ENCODE measurements at places on chromosomes 7 and 10.

GRCh38 chr10:96814264-96814663 lies 17.8 kb upstream of the LCOR start:
- no peak for DNase-seq

- DNase-seq: no peak
Measured at GRCh38 chr10:63456437-63457210, 9.2 kb downstream of the JMJD1C start.

DNA sequence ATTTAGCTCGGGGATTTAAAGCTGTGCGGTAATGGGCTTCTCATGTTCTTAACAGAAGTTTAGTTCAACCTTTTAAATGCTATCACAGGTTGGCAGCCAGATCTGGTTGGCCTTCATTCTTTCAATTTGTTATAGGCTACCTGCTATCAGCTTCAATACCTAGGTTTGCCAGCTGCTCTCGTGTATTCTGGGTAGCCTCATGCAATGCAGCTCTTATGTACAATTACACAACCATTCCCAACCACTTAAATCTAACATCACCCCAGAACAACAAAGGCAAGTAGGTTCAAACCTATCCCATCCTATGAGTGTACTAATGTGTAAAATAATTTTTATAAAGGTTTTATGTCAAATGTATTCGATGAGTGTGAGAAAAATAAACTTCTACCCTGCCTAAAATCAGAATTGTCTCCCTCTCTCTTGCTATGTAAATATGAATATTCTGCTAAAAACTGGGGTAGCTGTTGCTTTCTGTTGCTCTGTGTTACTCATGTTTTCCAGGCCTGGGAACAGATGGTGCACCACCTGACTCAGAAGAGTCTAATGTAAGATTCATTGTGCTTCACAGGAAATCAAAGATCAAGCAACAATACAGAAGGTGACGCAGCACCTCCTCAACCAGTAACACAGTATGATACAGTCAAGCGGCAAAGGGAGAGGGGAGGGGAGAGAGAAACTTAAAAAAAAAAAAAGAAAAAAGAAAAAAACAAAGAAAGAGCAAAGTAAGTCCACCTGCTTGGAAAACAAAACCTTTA lies 188.6 kb downstream of the ETV1 start:
- DNase-seq: peak; percentile 8

DNA sequence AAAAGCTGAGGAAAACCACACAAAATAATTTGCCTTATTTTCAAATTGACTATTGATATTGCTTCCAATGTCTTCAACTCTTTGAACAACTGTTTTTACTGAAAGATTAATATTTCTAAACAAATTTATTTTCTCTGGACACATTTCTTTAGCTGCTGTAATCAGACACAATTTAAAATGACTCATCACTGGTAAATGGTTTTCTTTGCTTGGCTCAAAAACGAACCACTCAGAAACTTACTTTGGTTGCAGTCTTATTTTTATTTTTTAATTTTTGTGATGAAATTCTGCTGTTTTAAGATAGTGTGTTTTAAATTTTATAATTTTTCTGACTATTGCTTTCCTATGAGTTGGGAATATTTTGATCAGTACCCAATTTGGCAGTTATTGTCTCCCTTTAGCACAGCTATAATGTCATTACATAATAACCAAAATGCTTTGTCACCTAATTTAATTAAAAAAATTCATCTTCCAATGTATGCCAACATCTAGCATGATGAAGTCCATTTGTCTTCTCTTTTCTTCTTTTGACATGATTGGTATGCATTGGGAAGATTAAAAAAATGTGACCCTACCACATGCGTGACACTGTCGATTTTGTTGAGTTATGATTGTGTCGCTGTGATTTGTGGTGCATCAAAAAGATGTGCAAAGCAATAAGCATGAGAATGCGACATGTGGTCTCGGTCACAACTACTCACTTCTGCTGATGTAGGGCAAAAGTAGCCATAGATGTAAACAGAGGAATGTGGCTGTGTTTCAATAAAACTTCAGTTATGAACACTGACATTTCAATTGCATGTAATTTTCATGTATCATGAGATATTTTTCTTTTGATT lies 222.3 kb downstream of the SUGCT start:
- DNase-seq: no peak

DNA sequence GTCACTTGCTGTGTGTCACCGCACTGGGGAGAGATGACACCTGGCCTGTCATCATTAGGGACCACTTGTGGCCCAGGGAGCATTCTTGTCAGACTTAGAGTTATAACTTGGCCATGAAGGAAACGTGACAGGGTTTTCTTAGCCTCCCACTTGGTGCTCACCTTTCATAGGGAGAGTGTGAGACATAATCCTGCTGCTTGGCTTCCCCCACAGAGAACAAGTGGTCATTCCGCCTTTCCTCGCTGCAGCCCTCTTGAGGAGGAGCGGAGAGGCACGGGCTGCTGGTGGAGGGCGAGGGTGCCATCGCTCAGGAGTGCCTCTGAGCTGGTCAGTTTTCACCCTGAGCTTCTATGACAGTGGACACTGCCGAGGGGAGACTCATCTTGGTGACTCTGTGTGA lies 125.0 kb upstream of the GJD4 start:
- DNase-seq: no peak

DNA sequence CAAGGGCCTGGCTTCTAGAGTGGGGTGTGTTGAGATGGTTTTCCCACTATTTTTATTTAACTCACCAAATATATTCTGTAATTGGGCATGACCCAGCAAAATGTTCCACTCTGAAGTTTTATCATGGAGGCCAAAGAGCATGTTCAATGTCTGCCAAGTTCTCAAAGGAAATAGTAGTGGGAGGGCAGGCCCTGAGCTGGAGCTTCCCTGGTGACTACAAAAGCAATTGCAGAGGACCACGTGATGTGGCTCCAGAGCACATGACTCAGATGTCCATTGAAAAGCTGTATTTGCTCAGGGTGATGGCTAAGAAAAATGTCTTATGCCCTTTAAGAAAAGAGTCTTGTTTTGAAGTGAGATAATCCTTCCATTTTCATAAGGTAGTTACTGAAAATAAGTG lies 1024.8 kb downstream of the LRMDA start:
- DNase-seq: no peak

DNA sequence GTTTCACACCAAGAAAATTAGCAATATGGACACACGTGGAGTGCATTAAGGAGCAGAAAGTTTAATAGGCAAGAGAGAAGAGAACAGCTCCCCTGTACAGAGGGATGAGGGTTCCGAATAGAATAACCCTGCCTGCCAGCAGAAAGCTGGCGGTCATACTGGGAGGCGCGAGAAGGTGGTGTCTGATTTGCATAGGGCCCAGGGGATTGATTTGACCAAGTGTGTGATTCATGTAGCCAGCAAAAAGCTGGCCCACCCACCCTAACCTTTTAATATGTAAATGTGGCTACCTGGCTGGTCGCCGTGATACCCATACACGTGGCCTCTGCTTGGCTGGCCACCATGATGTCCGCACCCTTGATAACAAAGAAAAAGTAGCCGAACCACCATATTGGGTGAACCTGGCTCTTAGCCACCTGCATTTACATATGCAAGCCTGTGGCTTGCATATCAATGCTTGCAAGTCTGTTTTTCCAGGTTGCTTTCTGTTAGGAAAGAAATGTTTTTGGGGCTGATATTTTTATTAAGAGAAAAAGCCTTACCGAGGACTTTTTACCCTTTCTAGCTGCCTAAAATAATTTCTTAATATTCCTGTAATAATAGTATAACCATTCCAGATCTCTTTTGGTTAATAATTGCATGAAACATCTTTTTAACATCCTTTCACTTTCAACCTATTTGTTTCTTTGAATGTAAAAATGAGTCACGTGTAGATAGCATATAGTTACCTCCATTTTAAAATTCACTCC lies 20.5 kb upstream of the VWDE start:
- no peak for DNase-seq

DNA sequence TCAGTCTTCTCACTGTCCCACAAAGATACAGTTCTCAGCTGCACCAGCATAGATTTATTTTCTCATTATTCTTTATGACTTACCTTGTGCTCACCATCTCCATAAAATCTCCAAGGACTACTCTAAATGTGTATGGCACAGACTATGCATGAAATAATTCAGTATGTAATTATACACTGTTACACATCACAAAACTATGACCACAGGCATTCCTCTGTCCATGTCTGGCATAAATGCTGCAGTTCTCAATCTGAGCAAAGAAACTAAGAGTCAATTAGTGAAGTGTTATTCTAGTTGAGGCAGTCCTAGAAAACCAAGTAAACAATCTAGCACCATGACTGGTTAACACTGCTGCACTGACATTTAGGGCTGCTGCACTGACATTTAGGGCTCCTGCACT lies 2.7 kb downstream of the CYCS start:
- DNase-seq: no peak

DNA sequence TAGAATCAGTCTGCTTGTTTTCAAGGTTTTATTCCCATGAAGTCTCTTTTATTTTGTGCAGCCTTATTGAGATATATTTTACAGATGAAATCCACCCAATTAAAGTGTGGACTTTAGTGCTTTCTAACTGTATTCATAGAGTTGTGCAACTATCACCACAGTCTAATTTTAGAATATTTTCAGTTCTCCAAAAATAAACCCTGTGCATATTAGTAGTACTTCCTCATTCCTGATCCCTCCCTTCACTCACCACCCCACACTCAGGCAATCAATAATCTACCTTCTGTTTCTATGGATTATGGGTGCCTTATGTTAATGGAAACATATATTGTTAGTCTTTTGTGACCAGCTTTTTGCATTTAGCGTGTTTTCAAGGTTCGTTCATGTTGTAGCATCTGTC lies 185.7 kb upstream of the TMEM72 start:
- DNase-seq: no peak

DNA sequence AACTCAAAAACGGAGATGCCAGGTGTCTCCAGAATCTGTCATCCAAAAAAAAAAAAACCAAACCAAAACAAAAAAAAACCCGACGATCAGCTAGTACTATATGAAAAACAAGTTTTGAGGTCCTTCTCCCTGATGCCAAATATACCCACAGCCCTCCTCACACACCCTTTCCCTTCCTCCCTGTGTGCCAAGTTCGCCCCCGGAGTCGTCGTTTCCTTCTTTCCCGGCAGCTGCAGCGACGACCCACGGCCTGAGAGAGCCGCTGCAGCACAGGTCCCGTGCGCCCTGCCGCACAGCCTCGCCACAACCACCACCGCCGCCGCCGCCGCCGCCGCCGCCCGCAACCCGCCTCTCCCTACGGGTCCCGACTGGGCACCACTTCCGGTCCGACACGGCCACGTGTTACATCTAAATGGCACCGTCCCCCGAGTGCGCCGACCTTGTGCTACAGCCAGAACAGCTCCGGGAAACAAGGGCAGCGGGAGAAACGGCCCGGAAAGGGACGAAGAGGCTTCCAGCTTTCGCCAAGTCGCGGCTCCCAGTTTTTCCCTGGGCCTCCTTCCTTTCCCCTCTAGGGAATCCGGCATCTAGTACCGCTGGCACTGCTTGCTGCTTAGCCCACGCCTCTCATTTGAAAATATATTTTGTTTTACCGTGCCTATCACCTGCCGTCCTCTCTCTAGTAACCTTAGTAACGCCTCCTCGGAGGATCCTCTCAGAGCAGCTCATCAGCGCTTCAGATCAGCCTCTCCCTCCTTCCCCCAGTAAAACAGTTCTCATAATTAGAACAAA lies at the start of gene FRA10AC1:
Gene FRA10AC1 (minus strand): TSS at position 383 of the 792 bp plus-strand sequence. CDS start 2,486 bp downstream, outside the sequence.
- DNase-seq: peak; percentile 78

- no peak for DNase-seq
Measured at GRCh38 chr7:22681852-22682657, 44.9 kb upstream of the IL6 start.

DNA sequence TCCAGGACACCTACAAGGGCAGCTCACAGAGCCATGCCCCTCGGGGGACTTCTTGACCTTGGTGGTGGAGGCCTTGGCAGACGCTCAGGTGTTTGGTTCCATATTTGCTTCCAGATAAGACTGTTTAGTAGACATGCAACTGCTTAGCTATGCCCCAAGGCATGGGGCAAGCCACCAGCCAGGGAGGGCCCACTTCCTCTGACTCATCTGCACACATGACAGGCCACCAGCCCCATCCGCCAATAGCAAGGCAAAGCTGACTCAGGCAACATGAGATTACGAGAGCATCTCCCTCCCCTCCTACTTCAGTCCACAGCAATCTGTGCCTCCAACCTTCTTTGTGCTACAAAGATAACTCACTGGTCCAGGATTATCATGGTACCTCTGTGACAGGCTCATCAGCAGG lies 54.9 kb downstream of the KCNMA1 start:
- no peak for DNase-seq

DNA sequence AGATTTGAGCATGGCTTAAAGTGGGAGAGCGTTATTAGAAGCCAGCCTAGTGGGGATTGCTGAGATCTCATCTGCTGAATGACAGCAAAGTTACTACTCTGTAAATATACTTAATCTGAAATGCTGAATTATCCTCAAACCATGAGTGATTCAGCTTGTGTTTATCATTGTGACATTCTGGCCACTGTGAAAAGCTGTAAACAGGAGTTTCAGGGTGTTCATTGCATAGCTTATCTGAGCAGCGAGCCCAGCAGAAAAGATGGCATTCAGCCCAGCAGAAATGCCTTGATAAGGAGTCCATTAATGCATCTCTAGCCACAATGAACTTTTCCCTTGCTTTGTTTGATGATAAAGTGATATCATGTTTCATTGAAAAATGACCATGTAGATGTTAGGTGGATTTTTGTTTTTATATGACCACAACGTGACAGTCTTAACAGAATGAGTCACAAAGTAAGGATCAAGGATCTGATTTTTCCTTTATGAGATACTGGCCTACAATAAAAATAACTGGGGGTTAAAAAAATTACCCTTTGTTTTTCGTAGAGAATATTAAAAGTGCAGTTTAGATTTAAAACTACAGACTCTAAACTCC lies 7.8 kb downstream of the TES start:
- DNase-seq: no peak

DNA sequence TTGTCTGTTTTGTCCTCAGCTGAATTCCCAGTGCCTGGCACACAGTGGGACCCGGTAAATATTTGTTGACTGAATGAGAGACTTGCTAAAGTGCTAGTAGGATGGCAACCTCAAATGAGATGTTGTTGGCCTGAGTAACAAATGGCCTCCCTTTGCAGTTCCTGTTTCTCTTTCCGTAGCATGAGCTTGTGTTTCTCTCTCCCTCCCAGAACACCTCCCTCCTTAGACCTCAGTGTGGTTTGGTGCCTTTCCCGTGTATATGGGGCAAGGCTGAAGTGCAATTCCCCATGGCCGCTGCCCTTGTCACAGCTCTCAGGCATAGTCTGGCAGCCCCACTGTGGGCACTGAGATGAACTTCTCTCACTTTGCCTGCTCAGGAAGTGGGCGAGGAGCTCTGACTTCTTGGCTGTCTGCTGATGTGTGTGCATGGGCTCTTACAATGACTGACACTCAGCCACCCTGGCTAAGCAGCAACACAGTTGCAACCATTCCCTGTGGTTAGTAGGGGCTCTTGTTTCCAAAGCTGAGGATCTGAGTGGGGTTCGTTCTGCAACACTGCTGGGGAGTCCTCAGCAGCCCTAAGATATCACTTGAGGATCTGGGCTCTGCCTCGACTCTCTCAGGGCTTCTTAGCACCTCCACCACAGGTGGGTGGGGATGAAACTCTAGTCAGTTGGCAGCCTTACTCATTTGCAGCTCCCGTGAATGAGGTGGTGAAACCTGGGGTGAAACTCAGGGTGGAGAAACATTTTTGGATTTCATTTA lies 136.1 kb downstream of the ICA1 start:
- peak; percentile 76 for DNase-seq

GRCh38 chr10:85618841-85619240 lies 747.8 kb downstream of the GRID1 start:
- DNase-seq: no peak
